RPMI8226 (cell line): ENCODE measurements at places on chromosomes 3 and 15.

GRCh38 chr15:76208786-76209424, 102.4 kb downstream of the ETFA start:
- DNase-seq, result no peak

DNA sequence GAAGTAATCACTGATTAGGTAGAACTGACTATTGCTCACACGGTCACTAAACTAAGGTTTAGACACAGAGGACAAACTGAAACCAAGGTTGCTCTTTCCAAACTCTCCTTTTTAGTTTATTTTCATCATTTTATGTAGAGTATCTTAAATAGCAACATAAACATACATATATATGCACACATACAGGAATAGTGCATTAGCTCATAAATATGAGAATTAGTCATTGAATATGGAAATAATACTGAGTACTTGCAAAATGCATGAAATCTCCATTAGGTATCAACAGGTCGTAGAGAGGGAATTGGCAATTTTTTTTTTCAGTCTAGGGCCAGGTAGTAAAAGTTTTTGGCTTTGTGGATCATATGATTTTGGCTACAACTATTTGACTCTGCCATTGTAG, 557.1 kb downstream of the NLGN1 start:
- DNase-seq, result no peak

GRCh38 chr15:45139770-45140169, 10.0 kb downstream of the DUOX1 start:
- DNase-seq, result no peak

- no peak for DNase-seq
Observed at GRCh38 chr15:76071806-76072205, 12.0 kb downstream of the TMEM266 start.
